ENCODE measurements at places on chromosomes 5 and 9.

- DNase-seq = no peak
Observed at GRCh38 chr9:20376731-20377375, 245.4 kb downstream of the MLLT3 start.

- no peak for DNase-seq
Observed at GRCh38 chr5:32004404-32004803, 169.7 kb downstream of the GOLPH3 start.

GRCh38 chr5:82601077-82601476 lies 322.9 kb upstream of the RPS23 start:
- DNase-seq = no peak

GRCh38 chr5:33994845-33995244 lies 10.4 kb upstream of the SLC45A2 start:
- no peak for DNase-seq

DNA sequence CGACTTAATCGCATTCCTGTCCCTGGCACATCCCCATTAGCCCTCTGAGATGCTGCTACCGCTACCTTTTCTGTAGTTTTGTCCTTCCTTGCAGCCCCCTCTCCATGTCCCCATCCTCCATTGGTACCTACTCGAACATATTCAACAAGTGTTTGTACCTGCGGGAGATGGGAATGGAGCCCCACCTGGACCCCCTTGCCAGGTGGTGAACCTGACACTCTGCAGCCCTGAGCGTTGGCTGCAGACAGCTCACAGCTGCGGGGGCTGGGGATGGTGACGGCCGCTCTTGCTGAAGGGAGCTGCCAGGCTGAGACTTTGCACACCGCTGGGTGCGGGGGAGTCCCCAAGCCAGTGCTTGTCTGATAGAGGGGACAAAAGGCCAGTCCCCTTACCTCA lies 96.3 kb upstream of the DAP start:
- no peak for DNase-seq

- DNase-seq = no peak
Observed at GRCh38 chr5:64308135-64308534, 142.5 kb downstream of the RNF180 start.

- DNase-seq = no peak
Observed at GRCh38 chr9:116656977-116657376, 30.1 kb upstream of the TRIM32 start.

DNA sequence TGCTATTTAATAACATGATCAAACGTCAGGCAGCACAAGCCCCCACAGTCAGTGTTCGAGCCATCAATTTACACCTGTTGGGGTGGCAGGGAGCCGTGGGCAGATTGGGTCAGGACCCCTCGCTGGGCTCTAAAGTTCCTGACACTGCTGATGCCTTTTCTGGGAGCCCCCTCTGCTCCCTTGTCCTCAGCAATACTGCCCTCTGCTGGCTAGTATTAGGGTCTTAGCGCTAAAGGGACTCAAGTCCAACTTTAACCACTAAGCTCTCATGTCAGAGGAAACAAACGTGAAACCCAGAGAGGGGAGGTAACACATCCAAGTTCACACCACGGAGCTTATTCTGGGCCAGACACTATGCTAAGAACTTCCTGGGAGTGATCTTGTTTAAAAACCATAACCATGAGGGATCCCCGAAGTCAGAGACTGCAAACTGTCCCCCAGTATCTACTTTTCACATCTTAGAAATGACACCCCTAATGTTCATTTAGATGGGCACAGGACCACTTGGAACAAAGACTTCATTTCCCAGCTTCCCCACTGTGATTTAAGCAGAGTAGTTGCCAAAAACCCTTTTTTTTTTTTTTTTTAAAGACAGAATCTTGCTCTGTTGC lies 20.4 kb downstream of the ANKS6 start:
- DNase-seq = peak; percentile 33

Data from HFF-Myc (cell line).